ENCODE measurements at places on chromosomes 11 and 22.

DNA sequence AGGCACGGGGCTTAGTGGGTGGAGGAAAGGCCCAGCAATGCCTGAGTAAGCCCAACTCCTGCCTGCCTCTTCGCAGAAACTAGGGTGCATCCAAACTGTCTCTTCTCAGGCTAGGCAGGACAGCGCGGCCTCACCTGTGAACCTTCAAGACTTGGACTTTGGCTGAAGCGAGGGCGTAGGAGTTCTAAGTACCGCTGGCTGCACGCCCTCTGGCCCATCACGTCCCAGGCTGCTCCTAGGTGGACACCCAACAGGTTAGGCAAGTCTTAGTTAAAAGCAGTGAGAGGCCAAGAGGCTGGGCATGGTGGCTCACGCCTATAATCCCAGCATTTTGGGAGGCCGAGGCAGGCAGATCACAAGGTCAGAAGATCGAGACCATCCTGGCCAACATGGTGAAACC, 1.8 kb upstream of the DDB2 start:
- no peak for DNase-seq

GRCh38 chr11:26623076-26623659, 51.1 kb upstream of the MUC15 start:
- DNase-seq: no peak

- DNase-seq: no peak
These were observed 3.5 kb downstream of the CNTF start for GRCh38 chr11:58625826-58626460.

DNA sequence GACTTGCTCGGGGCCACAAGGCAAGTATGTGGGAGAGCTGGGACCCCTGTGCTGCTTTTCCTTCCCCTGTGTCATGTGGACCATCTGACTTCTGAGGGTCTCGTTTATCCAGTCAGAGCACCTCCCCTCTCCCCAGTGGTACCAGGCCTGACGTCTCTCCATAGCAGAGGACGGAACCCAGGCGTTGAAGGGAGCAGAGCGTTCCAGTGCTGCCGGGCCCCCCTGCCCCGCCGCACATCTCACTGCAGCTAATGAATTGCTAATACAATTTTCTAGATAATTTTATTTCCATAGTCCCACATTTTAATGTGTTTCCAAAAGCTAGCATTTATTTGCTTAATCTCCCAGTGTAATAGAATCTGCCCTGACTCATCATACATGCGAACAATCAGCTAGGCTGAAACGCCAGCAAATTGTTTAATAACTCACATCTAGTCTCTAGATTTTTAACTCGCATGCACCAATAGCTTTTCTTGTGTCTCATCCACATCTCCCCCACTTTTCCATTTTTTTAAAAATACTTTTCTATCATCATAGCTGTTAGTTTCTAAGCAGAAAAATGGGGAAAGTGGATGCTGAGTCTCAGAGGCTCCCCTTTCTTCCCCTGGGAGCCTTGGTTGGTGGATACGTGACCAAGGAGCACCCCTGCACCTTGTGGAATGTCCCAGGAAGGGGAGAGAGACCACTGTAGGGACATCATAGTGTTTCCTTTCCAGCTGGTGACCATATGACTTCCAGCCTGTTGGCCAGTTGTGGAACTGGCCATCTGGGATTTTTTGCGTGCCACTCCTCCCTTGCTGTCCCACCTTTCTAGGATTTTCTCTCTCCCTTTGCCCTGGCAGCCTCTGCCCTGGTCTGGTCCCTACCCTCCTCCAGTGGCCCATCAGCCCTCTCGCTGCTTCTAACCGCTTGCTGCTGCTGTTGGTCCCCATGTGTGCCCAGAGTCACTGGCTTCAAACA, 58.6 kb upstream of the NNMT start:
- no peak for DNase-seq

- DNase-seq: no peak
These were observed 31.5 kb downstream of the SLC35F2 start for GRCh38 chr11:107827041-107827440.

DNA sequence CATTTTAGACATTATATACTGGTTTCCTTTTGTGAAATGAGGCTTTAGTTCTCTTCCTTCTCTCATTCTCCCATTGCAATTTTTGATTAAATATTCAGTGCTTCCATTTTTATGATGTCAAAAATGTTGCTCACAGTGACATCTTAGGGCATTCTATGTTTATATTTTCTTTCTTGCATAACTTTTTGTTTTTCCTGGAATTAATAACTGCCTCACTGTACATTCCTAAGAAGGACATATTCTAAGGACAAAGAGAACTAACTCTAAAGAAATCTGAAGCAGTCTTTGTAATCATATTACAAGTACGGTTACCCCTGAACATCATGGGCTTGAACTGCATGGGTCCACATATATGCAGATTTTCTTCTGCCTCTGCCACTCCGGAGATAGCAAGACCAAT, 25.8 kb upstream of the P2RY6 start:
- no peak for DNase-seq

- no peak for DNase-seq
These were observed 76.4 kb downstream of the TMEM135 start for GRCh38 chr11:87114093-87114492.

GRCh38 chr11:19683141-19683805, 29.4 kb upstream of the NAV2 start:
- DNase-seq: no peak

DNA sequence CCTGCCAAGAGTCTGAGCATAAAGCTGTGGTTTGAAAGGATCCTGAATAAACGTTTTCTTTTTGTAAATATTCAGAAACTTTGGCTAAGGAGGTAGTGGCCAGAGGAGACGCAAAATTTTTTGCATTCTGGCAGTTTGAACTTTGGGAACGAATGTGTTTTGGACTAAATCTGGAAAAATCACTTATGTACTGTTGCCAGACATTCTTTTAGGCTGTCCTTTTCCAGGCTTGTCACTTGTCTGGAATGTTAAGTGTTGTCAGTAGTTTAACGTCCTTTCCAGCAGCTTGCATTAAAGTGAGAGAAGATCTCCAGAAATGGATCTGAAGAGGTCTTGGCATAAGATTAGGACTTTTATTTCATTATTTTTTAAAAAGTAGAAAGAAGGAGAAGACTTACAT, 18.5 kb downstream of the SPECC1L start:
- DNase-seq: no peak

GRCh38 chr11:44654596-44654995, 72.2 kb upstream of the TSPAN18 start:
- DNase-seq: no peak

DNA sequence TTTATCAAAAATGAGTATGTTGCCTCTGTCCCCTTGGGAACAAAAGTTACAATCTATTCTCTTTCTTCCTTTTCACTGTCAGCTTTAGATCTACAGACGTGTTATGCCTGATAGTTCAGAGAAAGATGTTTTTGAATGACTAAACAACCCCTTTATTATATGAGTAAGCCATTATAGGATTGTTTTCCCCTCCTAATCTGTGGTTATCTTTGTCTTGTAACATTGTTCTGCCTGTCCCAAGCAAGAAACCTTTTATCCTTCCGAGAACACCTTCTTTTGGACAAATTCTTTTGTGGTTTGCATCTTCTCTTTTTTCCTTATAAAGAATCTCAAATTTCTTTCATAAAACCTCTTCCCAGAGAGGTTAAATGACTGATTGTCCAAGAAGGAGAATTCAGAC, 208.4 kb downstream of the DDX10 start:
- DNase-seq: no peak

DNA sequence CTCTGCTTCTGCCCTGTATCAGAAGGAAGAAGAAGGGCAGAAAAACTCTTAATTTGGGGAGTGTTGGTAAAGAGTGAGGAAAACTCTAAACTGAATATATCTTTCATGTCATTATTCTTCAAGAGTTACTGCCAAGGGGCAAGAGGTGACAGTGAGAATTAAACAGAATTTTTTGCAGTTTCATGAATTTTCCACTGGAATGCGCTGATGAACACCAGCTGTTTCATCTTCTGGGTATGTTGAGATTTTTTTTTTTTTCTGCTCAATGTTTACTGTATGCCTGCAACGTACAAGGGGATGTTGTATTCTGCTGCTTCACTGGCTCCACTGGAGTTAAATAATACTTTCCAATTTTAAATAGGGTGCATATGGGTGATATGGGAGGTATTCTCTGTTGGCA, 117.8 kb downstream of the FAM76B start:
- no peak for DNase-seq

DNA sequence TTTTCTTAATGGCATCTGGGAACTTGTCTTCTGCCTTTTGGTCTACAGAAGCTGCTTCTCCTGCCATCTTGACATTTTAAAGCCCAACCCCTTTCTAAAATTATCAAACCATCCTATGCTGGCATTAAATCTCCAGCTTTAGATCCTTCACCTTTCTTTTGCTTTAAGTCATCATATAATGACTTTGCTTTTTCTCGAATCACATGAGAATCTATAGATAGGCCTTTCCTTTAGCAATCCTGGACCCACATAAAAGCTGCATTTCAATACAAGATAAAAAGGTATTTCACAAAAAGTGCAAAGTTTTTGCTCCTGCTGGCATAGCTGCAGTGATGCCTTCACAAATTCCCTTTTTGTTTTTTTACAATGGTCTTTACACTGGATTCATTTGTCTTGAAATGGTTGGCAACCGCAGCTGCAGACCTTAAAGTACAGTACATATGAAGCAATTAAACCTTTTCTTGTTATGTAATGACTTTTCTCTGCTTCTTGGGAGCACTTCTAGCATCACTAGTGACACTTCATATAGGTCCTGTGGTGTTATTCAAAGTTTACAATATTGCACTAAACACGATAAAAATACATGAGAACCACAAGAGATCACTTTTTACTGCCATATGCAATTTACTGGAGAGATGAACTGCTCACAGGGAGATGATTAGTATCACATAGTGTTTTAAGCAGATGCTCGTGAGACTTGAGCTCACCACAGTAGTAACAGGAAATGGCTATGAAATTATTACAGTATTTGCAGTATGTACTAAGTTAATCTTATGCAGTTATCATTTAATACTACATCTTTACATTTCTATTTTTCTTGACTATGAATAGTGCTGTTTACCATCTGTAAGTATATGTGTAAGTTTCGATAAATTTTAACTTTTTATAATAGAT, 41.6 kb downstream of the ACER3 start:
- no peak for DNase-seq

GRCh38 chr11:134531327-134532130, 119.5 kb upstream of the B3GAT1 start:
- no peak for DNase-seq

DNA sequence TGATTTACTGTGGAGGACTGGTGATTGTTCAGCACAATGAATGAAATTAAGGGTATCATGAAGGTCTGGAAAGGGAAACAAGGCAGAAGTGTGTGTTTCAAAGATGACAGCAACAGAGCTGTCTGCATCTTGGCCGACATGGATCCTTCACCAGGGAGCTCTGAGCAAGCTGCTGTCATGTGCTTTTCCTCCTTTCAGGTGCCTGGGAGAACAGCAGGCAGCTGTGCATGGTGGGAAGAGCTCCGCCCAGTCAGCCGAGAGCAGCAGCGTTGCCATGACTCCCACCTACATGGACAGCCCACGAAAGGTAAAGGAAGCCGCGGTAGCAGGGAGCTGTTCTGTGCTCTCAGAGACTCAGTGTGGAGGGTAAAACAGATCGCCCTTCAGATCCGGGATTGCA, 87.1 kb upstream of the YWHAH start:
- no peak for DNase-seq

GRCh38 chr22:38657045-38657909, 839 bp downstream of the CBY1 start:
- DNase-seq: no peak

GRCh38 chr11:45332276-45332934, 46.3 kb upstream of the SYT13 start:
- no peak for DNase-seq

- peak; percentile 9 for DNase-seq
These were observed 2.9 kb upstream of the BTBD10 start for GRCh38 chr11:13465909-13466371.

DNA sequence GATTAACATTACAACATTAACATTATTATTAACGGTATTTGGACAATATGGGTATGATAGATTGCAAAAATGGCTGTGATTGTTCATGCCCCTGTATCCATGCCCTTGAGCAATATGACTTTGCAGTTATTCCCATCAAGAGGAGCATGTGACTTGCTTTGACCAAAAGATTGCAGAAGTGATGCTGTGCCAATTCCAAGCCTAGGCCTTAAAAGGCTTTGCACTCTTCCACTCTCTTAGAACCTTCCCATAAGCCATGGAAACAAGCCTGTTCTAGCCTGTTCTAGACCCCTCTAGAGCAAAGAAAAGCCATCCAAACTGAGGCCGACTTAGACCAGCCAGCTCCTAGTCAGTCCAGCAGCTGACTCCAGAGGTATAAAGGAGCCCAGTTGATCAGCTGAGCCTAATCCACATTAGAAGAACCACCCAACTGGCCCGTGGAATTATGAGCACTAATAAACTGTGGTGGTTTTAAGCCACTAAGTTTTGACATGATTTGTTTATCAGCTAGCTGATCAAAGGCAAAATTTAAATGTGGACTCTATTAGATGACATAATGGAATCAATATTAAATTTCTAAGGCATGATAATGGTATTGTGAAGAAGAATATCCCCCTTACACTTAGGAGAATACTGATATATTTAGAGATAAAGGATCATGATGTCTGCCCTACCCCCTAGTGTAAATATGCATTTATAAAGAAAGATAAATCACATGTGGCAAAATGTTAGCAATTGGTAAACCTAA, 28.6 kb downstream of the RAB30 start:
- no peak for DNase-seq

GRCh38 chr11:94895971-94896370, 77.4 kb downstream of the CWC15 start:
- DNase-seq: no peak

DNA sequence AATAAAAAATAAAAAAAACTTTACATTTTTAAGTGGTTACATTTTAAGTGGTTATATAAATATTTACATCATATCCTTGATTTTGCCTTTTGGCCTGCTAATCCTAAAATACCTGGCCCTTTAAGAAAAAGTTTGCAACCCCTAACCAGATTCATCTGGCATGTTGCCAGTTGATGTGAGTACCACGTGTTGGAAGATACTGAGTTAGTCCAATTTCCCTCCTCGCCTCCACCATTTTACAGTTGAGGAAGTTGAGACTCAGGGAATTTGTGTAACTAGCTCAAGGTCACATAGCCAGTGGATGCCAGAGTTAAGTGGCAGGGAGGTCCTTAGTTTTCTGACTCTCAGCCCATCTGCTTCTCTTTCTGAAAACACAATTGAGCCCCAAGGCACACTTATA, 5.1 kb downstream of the ELF5 start:
- DNase-seq: no peak

DNA sequence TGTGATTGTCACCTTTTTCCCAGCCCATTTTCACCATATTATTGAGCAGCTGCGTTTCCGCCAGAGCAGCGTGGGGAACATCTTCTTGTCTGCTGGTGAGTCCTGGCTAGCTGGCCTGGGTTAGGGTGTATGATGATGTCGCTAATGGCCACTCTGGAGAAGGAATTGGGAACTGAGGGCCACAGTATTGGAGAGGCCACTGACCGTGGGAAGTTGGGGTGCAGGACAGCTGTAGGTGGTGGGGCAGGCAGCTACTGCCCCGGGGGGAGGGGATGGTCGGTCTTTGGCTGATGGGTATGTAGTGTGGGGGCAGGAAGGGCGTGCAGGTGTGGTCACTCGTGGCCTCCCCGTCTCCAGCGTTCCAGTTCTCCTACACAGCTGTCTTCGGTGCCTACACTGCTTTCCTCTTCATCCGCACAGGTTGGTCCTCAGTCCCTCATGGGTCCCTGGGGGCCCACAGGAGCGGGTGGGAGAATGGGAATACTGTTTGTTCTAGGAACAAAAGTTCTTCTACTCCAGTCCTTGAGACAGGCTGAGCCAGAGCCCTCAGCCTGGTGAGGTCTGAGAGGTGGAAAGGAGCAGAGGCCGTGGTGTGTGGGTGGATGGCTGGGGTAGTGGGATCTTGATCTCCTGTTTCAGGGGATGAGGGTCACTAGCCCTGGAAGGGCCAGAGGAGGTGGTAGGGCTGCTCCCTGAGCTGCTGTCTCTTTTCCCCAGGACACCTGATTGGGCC, 2.1 kb downstream of the RCE1 start:
- no peak for DNase-seq
